ENCODE measurements at places on chromosomes 16 and 17.

- no peak for DNase-seq
These were observed 26.0 kb upstream of the RSL1D1 start for GRCh38 chr16:11877374-11877773.

DNA sequence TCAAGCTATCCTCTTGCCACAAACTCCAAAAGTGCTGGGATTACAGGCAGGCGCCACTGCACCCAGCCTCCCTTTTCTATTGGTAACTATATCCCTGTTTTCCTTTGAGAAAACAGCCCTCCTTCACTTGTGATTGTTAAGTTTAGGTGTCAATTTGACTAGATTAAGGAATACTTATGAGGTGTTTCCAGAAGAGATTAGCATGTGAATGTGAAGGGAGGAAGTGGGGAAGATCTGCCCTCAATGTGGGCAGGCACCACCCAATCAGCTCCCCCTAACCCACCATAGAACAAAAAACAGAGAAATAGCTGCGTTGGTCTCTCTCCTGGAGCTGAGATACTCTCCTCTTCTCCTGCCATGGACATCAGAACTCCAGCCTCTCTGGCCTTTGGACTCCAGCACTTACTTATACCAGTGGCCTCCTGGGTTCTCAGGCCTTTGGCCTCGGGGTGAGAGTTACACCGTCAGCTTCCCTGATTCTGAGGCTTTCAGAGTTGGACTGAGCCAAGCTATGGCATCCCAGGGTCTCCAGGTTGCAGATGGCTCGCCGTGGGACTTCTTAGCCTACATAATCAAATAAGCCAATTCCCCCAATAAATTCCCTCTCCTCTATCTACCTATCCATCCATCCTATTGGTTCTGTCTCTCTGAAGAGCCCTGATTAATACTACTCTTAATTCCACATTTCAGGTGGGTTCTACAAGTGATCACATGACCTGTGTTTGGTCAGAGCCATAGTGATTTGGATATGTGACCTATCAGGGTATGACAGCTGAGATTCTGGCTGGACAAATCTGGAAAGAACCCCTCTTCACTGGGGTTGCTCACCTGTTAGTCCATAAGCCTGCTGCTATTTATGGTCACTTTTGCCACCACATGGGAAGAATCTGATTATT, 12.0 kb upstream of the STAT3 start:
- DNase-seq: no peak

DNA sequence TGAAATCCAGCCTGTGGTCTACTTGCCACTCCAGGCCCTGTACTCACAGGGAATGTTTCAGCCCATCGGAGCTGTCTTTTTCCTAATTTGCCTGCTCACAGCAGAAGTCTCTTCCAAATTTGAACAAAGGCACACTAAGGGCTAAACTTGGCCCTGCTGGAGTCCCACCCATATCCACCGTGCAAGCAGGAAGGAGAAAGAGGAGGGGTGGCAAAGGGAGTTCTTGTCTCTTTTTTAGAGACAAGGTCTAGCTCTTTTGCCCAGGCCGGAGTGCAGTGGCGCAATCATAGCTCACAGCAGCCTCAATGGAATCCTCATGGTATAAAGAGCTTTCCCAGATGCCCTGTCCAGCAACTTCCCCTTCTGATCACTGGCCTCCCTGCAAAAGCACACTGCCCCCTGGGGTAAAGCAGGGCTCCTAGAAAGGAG, 2.7 kb upstream of the PRM1 start:
- DNase-seq: no peak

GRCh38 chr16:75599452-75600277, 23.4 kb downstream of the ADAT1 start:
- no peak for DNase-seq

GRCh38 chr17:34068571-34068970, 186.5 kb upstream of the CCL2 start:
- no peak for DNase-seq

DNA sequence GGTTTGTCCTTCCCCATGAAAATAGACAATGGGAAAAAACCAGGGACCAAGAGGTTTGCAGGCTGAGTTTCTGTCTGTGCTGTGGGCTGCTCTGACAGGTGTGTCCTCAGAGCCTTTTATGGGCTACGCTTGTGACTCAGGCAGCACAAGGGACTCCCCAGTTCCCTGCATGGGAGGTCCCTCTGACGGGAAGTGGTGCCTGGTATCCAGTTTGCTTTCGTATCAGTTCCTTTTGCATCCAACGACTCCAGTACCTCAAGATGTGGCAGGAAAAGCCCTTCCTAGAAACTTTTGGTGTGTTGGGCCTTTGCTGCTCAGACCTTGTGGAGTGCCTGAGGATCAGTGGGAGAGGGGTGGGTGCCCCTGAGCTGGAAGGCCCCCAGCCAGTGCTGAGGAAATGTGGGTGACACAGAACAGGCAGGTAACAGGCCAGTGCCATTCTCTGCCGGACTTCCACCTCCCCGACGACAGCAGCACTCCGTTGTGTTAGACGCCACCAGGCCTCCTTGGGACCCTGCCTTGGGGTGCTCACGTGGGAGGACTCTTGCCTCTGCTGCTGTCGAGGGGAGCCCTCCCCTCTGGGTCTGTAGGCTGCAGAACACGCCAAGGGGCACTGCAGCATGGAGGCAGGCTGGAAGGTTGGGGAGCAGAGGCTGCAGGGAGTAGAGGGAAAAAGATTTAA, 38.4 kb upstream of the IRF8 start:
- no peak for DNase-seq

DNA sequence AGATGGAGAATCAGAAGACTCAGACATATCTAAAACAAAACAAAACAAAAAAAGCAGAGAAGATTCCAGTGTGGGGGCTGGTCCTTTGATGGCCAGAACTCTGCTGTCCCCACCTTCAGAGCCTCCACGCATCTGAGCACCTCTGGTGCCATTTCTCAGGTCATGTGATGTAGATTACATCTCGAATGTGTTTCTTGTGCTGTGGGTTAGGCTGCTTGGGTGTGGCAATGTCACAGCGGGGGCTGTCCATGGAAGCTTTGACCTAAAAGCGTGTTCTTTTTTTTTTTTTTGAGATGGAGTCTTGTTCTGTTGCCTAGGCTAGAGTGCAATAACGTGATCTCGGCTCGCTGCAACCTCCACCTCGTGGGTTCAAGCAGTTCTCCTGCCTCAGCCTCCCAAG, 51.2 kb downstream of the PLD6 start:
- no peak for DNase-seq

DNA sequence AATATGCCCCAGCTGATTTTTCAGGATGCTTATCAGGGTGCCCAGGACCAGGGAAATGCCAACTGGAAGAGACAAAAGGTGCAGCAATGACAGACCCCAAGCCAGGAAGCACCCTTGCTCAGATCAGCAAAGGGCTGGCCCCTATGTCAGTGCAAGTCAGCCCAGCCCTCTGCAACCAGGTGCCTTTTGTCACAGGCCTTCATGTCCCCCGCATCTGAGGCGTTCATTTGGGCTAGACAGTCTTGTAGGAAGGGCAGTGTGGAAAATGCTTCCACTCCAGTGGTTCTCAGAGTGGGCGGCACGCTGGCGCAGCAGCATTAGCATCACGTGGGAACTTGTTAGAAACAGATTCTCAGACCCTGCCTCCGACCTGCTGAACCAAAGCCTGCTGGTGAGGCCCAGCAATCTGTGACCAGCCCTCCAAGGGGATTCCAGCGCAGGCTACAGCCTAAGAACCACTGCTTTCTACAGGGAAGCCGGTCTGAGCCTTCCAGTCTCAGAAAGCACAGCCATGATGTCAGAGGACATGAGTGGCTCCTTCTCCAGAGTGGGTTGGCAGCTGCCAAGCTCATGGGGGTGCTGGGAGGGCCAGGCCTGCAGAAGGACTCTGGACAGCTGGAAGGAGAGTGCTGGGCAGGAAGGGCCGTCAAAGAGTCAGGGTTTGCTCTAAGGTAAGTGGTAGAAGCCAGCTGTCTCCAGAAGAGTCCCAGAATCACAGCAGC, 13.1 kb downstream of the SLC47A2 start:
- DNase-seq: peak; percentile 6

- no peak for DNase-seq
These were observed 38.4 kb upstream of the ARL4D start for GRCh38 chr17:43360376-43360738.

DNA sequence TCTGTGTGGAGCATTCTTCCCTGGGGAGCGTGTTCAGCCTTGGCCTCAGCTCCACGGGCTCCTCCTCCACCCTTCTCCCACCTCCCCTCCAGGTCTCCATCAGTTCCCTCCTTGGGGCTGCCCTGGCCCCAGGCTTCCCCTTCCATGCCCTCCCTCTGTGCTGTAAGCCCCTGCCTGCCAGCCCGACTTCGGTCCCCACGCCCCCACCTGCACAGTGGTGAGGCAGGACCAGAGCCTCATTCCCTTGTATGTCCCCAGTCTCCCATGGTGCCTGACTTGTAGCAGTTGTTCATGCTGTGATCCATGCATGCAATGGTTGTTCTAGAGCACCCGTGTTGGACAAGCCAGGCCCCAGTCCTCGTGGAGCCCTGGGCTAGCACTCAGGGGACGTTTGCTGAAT, 199.4 kb downstream of the RBFOX3 start:
- no peak for DNase-seq

DNA sequence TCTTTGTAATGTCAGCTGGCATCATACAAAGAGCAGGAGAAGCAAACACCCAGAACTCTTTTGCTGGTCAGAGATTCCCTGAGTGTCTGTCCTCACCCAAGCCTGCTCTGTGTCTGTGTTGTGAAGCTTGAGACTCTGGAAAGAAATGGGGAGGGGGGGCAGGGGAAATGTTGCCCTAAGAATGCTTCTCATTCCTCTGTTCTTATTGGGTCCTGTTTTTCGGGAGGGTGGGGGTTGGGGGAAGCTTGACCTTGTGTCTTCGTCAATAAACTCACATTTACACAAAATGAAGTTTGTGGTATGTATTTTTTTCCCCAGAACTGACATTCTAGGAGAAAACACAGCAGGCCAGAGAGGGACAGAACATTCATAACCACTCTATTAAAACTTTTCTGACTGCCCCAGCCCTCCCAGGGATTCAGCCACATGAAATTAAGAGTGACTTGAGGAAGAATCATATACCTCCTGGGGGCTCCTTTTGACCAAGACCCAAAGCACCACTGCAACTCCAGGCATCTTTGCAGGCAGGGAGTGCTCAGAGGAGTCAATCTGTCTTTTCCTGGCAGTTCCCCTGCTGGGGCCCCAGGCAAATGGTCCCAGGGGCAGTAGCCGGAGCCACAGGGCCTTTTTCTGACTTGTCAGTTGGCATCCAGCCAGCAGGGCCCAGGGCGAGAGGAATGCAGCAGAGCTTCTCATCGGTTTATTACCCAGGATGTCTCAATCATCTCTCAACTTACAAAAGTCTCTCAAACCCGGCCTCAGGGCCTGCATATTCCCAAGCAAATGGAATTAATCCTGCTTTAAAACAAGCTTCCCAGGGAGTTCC, 5.1 kb upstream of the RASL10B start:
- DNase-seq: peak; percentile 62

- DNase-seq: no peak
These were observed 7.8 kb downstream of the PIGS start for GRCh38 chr17:28563475-28563874.

DNA sequence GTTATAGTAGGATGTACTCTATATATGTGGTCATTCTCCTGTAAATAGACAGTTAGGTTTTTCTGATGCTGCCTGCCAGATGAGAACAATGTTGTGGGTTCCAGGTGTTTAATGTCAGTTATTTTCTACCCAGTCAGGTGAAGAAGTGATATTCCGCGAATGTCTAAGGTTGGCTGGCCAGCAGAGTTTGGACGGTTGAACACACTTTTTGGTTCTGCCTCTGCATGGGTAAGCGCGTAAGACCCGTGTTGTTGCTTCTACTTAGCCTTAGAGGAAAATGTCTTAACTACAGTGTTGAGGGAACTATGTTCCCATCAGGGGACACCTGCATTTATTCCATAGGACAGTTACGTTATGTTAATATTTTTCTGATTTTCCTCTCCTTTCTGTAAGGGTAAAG, 162.6 kb downstream of the MAP2K6 start:
- no peak for DNase-seq

- DNase-seq: no peak
These were observed 64.0 kb downstream of the DYNLRB2 start for GRCh38 chr16:80604600-80605355.

DNA sequence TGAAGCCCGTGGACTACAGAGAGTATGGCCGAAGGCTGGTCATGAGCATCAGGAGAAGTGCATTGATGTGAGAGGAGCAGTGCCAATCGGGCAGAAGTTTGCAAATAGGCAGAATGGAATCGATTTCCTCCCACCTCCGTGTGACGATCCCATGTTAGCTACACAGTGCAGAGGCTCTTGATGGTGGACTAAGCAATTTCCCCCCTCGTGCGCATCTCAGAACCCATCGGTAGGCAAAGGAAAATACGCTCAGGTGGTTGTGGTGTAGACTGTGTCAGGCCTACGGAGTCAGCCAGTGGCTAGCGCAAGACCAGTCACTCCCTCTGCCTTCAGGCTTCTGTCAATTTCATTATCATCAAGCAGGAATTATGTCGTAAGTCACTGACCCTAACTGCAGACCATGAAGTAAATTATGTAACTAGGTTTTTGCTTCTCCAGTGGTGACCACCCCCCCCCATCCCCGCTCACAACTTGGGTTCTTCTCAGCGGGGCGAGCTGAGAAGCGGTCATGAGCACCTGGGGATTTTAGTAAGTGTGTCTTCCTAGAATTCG, 67.4 kb downstream of the RPA1 start:
- DNase-seq: no peak

GRCh38 chr16:51950118-51950780, 596.7 kb downstream of the TOX3 start:
- DNase-seq: no peak

GRCh38 chr16:78375055-78375679, 275.7 kb downstream of the WWOX start:
- DNase-seq: no peak

GRCh38 chr16:59591480-59591879, 857.4 kb upstream of the GOT2 start:
- no peak for DNase-seq

DNA sequence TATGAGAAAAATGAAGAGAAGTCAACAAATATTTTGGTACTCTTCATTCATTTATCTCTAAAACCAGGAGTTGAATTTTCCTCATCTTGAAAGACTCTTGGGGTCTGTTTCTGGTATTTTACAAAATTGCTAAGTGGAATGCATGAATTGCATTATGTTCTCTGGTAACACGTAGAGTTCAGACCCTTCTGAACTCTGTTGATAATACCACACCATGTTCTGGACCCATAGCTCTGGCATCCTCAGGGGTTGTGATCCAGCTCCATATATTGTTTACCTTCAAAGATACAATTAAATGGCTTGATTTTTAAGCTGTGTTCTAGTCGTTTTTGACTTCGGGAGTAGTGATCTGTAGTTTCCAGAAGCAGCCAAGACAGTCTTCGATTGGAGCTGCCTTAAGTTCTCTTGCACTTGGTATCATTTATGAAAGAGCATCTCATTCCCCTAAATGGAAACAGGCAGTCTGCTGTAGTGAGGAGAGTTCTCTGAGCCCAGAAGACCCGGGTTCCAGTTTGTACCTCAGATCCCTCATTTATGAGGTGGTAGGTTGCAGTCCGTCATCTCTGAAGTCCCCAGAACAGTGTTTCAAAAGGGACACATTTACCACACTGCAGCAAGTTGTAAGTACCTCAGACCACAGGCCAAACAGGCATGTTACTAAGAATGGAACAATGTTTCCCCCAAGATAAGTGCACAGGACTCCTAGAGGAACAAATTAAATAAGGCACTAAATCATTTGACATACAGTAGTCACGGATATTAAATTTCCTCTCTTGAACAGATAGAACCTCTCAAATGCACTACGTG, 9.6 kb downstream of the PSMD7 start:
- DNase-seq: no peak

Data from HEK293T (cell line).